Esophagus squamous epithelium (tissue), 5 donors: ENCODE measurements at places on chromosomes 7 and 10.

DNA sequence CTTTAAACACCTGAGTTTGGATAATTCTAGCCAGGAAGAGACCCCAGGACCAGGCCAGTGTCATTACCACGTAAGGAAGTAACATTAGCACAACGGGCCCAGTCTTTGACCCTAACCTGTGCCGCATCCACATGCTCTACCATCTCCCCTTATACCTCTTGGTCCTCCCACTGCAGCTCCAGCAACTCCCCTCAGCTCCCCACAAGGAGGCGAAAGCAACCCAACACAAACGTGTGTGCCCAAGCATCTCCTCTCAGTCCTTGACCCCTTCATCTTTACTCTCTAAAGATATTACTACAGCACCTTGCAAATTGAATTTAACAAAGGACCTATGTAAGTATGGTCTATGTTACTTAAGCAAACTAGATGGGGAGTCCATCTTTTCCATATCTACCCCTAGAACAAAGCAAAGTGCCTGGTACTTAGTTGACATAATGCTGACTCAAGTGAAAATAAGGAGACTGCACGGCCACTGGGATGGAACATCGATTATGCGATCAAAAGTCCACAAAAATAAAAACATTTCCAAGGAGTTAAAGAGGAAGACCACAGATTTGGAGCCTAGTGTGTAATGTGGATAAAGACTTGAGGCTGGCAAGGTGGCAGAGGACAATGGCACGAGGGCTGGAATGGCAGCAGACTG lies 147.7 kb downstream of the JAZF1 start:
- DNase-seq, result no peak

DNA sequence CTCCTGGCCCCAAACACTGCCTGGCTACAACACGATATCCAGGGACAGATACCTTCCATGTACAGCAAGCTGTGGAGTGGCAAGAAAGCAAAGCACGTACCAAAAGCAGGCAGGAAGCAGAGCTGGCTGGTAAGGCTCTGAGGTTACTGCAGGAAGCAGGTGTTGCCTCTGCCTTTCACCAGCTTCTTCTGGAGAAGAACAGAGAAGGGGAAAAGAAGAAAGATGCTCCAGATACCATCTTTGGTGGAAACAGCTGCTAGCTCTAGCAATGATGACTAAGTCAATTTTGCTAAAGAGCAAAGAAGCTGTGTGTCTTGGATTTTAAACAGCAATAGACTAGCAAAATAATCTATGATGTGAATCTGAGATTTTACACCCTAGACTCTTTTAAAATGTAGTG lies 34.9 kb upstream of the PRSS1 start:
- DNase-seq, result no peak

DNA sequence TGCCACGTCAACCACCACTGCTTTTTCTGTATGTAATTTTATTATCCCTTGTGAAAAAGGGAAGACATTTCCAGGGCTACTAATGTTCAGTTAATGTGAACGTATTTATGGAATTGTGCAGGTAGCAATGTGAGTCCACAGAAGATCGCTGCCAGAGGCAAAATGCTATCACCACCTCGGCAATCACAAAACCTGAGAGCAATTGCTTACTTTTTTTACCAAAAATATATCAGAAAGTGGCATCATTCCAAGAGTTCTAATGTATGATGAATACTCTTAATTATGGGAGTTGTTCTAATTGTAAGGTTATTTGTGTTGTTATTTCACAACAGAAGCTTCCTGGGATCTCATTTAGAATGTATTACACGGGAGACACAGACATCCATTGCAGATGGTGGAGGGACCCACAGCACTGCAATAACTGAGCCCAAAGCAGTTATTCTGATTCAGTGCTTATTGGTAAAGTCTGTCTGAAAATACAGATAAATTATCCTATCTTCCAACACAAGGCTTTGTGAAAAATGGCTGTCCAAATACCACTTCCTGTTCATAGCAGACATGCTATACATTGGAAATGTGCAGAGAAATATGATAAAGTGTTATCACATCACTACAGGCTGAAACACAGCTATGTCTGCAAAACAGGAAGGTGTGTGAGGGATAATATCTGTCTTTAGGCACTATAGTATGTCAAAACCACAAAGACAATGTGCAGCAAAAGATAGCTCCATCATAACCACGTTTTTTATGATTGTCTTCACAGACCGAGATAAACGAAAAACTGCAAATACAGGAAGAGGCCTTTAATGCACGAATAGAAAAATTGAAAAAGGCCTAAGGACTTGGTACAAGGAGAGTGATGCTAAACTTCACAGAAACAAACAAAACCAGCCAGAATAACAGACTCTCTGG lies 102.7 kb downstream of the CABCOCO1 start:
- DNase-seq, result no peak

DNA sequence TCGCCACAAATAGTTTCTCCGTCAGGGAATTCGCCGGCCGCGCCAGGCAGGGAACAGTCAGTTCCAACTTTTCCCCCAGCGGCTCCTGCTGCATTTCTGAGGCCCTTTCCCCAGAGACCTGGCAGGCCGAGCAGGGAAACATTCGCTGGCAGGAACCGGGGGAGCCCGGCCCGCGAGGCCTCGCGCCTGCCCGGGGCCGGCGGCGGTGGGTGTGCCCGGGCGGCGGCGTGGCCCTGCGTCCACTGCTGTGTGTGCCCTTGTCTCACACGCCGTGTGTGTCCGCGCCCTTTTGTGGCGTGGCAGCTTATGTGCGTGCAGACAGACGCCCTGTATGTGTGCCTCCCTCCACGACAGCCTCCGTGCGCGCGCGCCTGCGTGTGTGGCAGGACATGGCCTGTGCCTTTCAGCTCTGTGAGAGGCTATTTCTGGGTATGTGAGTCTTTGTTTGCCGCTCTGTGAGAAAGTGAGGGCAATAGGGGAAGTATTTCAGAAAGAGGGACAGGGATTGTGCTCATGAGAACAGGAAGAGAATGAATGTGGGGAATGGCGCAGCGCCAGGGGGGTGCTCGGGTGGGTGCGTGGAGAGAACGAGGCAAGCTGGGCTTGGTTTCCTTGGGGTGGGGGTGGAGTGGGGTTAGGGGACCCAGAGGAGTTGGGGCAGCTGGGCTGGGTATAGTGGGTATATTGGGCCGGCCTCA lies 689 bp upstream of the SMARCD3 start:
- DNase-seq, result no peak

DNA sequence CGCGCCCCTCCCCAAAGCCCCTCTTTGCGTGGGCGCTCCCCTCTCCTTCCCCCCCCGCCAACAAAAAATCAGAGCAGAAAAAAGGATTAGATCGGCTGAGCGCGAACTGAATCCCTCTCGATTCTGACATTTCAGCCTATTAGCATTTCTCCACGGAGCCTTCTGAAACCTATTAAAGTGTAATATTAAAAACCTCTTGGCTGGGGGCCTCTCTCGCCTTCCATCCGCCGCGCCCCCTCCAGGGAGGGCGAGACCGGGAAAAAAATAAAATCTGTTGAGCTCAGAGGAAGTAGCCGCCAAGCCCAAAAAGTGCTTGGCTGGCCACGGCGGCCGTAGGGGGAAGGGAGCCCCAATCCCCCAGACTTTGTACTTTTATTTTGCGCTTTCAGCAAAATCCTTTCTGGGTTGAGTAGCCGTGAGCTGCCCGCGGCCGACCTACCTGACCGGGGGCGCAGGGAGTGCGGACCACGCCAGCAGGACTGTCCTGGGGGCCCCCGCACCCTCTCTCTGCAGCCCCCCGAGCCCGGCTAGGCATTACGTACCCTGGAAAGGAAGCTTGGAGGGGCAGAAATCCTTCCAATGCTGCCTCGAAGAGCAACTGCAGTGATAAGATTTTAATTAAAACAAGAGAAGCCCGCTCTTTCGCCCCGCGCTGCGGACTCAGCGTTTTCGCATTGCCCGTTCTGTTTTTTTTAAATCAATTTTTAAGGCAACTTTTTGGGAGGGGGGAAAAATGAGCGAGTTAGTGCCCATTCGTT lies 1.3 kb upstream of the TNRC18 start:
- no peak for DNase-seq

DNA sequence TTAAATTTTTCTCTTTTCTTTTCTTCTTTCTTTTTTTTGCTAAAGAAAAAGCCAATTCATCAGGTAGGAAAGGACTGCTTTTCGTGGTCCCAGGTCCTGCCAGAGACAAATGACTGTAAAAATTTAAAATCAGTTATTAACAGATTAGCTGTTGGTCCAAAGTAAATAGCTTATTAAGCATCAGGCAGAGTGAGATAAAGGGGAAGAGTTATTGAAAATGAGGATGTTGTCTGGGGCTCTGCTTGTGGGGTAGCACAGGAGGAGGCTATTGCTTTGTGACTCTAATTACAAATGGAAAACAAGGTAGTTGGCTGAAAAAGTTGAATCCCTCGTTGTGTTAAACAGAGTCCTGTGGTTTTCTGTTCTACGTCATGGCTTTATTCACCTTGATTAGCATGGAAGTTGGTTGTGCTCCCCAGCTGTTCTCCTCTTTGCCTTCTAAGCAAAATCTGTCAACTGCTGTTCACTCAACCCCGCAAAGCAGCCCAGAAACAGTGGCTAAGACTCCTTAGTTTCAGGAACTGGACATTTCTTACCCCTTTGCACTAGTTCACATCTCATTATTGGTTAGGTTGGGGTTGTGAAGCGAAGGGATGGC lies 128.9 kb downstream of the SNX10 start:
- DNase-seq, result no peak

DNA sequence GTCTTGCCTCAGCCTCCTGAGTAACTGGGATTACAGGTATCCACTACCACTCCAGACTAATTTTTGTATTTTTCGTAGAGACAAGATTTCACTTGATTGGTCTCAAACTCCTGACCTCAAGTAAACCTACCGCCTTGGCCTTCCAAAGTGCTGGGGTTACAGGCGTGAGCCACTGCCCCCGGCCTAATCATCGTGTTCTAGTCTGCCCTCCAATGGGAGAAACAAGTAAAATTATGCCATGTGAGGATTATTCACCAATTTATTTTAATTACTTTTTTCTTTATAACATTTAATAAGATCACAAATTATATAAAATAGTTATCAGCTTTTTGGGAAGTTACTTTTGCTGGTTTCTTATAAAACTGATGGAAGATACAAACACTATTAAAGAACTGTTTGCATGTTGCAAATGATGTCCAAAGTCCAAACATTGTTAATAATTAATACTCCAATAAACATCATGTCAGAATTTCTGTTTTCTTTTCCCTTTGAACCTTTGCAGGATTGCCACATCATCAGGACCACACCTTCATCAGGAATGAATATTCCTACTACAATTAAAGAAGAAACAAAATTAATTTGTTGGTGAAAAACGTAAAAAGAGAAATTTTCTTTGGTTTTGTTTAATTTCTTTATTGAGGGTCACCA lies 786 bp upstream of the AKR1C4 start:
- no peak for DNase-seq

DNA sequence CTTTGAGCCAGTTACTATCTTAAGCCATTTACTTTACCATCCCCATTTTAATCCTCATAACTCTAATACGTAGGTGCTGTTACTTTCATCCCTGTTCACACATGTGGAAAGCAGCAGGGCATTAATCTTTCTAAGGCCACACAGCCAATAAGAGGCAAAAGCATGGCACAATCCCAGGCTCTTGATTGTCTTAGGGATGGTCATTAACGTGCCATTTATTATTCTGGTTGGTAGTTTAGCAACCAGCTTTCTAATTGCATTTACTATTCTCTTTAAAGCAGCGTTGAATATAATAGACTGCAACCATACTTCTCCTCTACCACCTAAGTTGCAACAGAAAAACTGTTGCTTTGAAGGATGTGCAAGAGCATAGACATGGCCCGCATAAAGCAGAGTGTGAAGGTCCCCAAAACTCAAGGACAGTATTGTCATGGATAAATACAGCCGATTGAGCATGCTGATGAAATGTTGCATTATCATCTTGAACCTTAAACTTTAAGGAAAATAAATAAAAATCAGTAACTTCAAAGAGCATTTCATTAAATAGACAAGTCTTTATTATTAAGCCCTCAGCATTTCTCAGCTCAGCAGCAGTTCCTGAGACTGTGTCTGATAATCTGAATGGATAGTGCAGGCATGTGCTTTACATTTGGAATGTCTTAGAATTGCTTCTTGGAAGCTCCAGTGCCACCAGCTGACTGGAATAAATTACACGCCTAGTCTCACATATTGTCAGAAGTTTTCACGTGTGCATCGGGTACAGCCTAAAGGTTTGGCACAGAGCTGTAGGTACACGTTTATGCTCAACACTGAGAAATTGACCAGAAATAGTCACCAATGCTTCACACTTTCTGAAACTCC lies 467.1 kb downstream of the SDK1 start:
- no peak for DNase-seq

GRCh38 chr7:66609176-66609575 lies 19.5 kb upstream of the KCTD7 start:
- DNase-seq, result no peak
